ENCODE measurements at places on chromosomes 11 and 22. TPM values are rescaled to one million over a fixed set of nuclear protein-coding genes. Genes with fewer than 3 reads are reported as not detected.

MB gene
- not detected for total RNA-seq

PTGDR2 gene
- total RNA-seq = 0.07 TPM

PRDM11 gene
- total RNA-seq = 6.5 TPM

NCAM1 gene
- total RNA-seq = 0.34 TPM

KLHL35 gene
- total RNA-seq = 0.57 TPM

C22orf31 gene
- total RNA-seq = not detected

DCDC1 gene
- not detected for total RNA-seq

MS4A4E gene
- not detected for total RNA-seq
